ENCODE measurements at places on chromosomes 2 and 18.

GRCh38 chr2:215966274-215966673 is 47.1 kb downstream of the MREG start:
- no peak for DNase-seq

GRCh38 chr2:85613717-85614515 is 2.0 kb upstream of the C2orf68 start:
- no peak for DNase-seq

GRCh38 chr2:102106133-102106556 is 36.4 kb upstream of the IL1R1 start:
- no peak for DNase-seq

DNA sequence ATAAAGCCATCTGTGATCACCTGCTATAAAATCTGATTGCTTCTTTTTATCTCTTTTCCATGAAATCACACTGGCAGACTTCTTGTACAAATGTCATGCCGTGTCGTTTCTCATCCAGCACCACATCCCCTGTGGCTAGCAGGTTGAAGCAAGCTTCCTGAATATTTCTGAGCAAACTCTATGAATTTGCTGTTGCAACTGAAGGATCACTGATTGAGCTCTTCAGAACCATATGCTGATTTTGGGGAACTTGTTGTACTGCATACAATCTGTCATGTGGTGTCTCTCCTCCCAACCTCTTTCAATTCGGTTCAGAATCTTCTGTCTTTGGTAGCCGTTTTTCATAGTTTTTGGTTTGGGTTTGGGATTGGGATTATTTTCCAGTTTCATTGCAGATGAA is 57.7 kb upstream of the RBMS1 start:
- no peak for DNase-seq

GRCh38 chr2:200172521-200172920 is 134.0 kb upstream of the SPATS2L start:
- DNase-seq: no peak

- DNase-seq: no peak
These were observed 258.1 kb downstream of the NAPG start for GRCh38 chr18:10783941-10784340.

GRCh38 chr2:85930129-85931124 is 41.6 kb upstream of the ST3GAL5 start:
- no peak for DNase-seq

GRCh38 chr2:232779465-232779864 is 3.1 kb upstream of the KCNJ13 start:
- DNase-seq: no peak

GRCh38 chr18:28063926-28064325 is 113.0 kb downstream of the CDH2 start:
- no peak for DNase-seq

DNA sequence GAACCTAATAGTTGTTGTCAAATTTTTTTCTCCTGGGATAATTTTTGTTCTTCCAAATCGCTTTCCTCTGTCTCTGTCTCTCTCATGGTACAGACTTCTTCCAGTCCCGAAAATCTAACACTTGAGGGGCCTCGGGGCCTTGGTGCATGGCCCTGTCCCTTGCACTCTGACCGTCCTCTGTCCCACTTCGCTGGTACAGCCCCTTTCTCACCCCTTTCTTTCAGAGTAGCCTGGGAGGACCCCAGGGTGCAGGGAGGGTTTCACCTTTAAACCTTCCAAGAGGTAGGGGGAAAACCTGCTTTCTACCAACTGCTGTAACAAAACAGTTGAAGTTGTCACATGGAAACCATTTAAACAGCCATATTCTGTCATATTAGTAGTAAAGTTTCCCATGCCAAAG is 22.2 kb upstream of the FAHD2A start:
- DNase-seq: no peak

GRCh38 chr2:39114771-39115170 is 6.1 kb downstream of the SOS1 start:
- DNase-seq: no peak

- DNase-seq: peak; percentile 43
These were observed 216.6 kb downstream of the RTP5 start for GRCh38 chr2:242085941-242086621.

- DNase-seq: no peak
These were observed 984.6 kb upstream of the CNTNAP5 start for GRCh38 chr2:123040506-123040905.

DNA sequence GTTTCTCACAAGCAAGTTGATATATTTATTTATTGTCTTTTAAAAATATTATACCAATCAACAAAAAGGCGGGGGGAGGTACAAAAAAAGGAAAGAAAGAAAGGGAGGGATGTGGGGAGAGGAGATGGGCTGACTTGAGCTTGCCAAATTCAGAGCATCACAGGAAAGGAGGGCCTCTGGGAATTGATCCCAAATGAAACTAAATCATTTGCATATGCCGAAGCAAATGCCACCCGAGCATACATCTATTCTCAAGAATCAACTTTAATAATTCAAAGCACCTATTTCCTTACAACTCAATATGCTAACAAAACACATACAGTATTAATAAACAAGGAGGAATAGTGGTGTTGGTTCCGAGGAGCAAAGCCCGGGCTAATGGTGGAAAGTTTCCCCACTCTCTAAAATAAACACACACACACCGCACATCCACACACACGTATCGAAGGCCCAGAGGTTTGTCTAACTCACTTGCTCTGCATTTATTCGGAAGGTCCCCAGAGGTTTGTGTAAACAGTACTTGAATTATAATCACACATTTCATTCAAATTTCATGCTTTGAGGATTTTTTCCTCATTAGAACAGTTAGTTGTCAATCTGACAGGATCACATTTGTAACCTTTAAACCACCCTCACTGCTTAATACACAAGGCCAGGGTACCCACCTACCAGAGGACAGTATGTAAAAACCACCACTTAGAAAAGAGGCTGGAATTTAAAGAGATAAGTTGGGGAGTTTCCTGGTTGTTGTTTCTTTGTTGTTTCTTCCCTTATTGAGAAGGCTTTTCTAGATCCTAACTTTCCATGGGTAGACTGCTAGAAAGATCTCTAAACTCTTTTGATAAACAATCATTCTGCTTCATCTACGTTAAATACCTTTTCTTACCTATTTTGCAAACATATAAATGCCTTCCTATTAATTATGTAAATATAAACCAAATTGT is 264.7 kb downstream of the TCF4 start:
- DNase-seq: no peak

DNA sequence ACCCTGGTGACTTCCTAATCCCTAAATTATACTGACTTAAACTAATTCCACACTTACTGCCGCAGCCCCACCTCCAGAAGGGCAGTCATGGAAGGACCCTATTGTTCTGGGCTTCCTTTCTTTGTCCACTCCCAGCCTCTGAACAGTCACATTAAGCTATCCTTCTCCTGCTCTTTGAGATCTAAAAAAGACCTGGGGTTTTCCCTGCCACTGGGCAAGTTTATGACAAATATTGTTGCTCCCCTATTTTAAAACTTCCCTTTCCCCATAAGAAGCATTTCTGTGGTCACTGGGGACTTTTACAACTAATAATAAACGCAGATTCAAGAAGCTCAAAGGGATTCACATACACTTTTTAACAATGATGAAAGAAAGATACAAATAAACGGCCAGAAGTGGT is 47.2 kb upstream of the XPO1 start:
- DNase-seq: no peak

GRCh38 chr18:79069717-79070151 is 540 bp downstream of the ATP9B start:
- DNase-seq: no peak

GRCh38 chr2:190819840-190820301 is 60.8 kb upstream of the GLS start:
- DNase-seq: no peak

DNA sequence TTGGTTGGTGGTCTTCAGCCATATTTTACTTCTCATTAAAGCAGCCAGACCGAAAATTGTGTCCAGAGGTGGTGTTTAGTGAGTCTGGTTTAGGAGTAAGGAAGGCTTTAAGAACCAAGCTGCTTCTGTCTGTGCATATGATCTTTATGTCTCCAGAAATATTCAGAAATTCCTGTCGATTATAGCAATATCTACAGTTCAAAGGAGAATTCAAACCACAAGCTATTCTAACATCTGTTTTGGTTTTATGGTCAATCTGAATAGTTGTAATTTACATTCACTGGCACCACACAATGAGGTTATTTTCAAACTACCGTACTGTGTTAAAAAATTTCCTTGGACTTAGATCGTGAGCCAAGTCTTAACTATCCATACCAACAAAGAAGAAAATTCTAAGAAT is 11.3 kb downstream of the UPP2 start:
- DNase-seq: no peak

- no peak for DNase-seq
These were observed 16.8 kb downstream of the KDSR start for GRCh38 chr18:63350230-63350629.

- peak; percentile 5 for DNase-seq
These were observed 37.1 kb downstream of the FBLN7 start for GRCh38 chr2:112175333-112175732.

- DNase-seq: no peak
These were observed 162.1 kb upstream of the NOL4 start for GRCh38 chr18:34386803-34387202.

DNA sequence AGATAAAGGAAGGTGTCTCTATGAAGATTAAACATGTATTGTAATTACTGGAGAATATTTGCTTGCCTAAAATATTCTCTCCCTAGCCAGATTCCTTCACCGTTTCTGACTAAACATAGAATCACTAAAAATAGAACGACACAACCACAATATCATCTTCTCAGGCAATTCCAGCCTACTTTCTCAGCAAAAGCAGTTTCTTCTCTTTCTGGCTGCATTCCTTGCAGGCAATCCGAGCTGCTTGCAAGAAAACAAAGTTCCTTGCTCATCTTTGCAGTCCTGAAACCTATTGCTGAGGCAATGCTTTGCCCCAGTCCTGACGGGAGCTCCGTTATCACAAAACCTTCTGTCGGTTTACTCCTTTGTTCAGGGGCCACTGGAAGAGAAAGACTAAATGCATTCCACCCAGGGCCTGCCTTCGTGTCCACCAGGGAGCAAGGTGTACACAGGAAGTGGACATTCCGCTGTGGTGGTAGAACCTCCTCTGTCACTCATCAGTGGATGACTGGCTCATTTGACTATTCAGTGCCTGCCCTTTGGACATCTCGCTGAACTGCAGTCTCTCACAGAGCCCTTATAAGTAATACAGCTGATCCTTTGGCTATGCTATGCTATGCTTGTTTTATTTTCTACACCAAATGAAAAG is 239.2 kb upstream of the DOK6 start:
- no peak for DNase-seq

DNA sequence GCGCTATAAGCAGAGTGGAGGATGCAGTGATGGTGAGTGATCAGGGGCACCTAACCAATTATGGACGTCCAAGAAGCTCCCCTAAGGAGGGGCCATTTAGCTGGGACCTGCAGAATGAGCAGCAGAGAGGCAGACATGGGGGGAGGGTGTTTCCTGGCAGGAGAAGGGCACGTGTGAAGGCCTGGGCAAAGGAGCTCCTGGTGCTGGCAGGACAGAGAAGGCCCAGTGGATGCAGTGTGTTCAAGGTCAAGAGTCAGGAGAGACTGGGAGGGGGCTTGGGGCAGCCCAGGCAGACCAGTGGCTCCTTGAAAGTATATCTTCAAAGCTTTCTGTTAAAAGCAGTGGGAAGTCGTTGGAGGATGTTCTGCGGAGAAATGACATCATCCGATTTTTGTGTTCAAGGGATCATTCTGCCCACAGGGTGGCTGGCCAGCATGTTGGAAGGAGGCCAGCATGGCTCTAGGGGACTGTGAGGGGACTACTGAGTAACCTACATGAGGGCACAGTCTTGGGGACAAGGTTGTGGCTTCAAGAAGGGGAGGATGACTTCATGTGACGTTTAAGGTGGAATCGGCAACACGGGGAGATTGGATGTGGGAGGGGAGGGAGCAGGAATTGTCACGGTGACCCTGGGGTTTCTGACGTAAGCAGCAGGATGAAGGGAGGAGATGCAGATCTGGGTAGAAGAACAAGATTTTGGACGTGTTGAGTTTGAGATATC is 9.0 kb upstream of the CIB4 start:
- no peak for DNase-seq

- DNase-seq: no peak
These were observed 131.0 kb downstream of the DPP4 start for GRCh38 chr2:161943011-161943410.

DNA sequence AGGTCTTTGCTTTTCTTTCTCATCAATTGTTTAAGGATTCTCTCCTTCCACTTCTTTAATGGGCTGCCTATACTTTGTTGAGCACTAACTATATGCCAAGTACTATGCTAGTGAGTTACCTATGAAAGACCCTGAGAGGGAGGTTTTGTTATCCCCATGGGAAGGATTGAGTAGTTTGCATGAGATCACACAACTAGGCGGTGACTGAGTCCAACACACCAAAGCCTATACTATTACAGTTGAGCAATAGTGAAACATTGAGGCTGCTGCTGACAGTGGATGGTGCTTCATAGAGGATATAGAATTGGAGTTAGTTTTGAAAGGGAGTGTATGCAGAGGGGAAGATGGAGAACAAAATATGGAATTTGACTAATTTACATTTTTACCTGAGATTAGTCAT is 15.8 kb downstream of the NABP1 start:
- DNase-seq: no peak

DNA sequence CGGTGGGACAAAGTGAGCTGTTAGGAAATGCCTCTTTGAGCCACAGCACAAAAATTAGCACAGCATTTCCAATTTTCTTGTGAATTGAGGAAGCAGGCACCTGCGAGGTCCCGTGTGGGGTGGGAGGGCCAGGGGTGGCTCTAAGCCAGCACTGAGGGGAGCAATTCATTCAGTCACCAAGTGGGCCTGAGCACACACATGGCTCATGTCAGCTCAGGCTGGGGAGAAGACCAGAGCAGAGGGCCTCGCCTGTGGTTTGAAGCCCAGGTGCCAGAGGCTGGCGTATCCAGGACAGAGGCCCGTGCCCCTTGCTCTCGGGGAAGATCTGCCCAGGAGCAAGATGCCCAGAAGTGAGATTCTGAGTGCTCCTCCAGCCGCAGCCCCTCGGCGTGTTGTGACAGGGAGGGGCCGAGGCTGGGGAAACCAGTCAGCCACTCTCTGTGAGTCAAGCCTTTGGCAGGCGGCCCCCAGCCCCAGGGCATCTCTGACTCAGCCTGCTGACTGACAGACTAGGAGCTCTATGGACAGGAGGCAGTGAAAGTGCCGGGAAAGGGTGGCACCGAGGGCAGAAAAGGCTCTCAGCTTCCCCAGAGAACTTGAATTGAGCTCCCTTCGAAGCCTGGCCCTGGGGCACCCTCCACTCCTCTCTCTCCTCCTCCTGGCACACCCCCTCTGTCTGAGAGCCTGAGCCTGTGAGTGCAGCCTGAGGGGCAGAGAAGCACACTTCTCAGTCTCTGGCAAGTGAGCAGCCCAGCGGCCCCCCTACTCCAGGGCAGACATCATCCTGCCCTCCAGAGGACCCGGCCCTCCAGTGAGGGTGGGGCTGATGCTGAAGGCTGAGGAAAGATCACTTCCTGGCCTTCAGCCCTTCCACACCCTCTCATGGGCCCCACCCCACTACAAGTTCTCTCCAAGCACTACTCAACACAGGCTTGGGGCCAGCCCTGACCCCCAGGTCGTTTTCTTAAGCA is 32.3 kb downstream of the CYP26B1 start:
- DNase-seq: peak; percentile 11

- DNase-seq: no peak
These were observed 968 bp upstream of the ASTL start for GRCh38 chr2:96139181-96139758.

GRCh38 chr2:102619414-102620319 is at the start of gene SLC9A2:
Gene SLC9A2, plus strand, starts transcription at chr2:102619553. Its CDS starts 296 bp downstream, at chr2:102619849.
- DNase-seq: no peak

- DNase-seq: no peak
These were observed 148.5 kb upstream of the DLX2 start for GRCh38 chr2:172251231-172251630.

GRCh38 chr2:69538872-69539548 is 101.8 kb upstream of the NFU1 start:
- no peak for DNase-seq

- no peak for DNase-seq
These were observed 4.2 kb upstream of the ODC1 start for GRCh38 chr2:10452312-10452711.
